ENCODE measurements at places on chromosomes 1 and 21.

- DNase-seq, result no peak
Measured at GRCh38 chr1:200872446-200873115, at the start of gene GPR25. GPR25 (plus strand) TSS chr1:200872981; CDS start chr1:200873038, 57 bp downstream.

DNA sequence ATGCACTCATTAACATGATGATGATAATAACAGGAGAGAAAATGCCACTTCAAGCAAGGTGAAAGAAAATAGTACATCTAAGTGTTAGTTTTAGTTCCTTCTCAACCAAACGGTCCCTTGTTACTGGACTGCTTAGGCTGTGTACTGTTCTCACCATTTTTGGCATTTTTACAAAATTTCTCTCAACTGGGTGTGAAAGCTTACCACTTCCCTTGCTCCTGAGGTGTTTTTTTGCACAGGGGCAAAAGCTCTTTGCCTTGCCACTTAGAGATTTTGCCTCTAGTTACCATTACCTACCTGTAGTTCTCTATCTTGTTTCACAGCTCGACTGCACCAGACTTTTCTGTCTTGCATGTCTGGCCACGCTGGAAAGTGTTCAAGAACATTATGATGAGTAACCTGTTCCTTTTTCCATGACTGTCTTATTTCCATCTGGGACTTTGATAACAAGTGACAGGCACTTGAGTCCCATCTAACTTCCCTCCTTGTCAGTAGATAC lies 10.7 kb downstream of the NEK7 start:
- DNase-seq, result no peak

DNA sequence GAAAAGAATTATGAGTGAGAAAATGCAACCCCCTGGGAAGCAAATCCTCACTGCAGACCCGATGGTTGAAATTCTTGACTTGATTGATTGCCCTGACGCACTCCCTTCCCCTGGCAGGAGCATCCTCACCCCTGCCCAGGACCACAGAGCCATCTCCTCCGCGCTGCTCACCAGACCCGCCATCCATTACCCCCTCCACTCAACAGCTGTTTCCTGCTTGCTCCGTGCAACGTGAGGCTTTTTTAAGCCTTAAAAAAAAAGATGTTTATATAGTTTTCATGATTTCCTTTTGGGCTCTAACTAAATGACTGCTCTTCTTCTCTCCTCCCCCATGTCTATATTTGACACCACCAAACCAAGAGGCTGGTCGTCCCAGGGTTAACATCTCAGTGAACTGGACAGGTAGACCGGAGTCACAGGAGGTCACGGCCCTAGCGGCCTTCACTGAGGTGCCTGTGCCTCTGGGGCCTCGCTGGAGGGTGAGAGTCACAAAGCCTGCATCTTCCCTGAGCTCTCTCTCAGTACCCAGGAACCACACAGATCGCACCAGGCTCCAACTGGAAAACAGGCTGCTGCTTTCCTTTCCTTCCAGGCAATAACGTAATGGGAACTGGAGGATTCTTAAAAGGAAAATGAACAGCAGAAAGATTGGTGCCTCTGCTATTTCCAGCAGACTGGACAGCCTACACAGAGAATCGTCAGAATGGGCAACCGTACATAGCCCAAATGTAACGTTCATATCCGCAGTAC lies 49.8 kb downstream of the ZBTB18 start:
- DNase-seq, result no peak

- no peak for DNase-seq
Measured at GRCh38 chr1:224106568-224107281, 7.2 kb upstream of the FBXO28 start.

GRCh38 chr1:91781901-91782622 lies 103.9 kb downstream of the TGFBR3 start:
- no peak for DNase-seq

GRCh38 chr1:151542710-151543129 lies 2.6 kb downstream of the TUFT1 start:
- no peak for DNase-seq

DNA sequence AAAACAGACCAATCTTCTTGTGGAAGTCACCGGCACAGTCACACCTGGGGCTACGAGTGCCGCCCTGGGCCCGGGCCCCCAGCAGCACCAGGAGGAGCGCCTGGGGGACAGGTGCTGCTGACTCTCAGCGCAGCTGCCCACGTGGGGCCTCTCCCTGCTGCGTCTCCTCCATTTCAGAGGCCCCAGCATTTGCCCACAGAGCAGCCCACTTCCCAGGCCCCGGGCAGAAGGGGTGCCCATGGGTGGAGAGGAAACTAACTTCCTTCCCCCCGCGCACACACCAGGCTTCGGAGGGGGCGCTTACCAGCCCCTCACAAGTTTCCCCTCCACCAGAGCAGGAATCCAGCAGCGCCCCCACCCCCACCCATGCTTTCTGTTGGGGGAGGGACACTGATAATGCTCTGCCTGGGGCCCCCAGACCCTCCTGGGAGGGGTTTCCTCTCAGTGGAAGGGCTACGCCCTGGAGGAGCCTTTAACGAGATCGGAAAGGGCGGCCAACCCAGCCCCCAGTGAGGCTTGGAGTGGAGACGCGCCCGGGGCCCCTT lies 440 bp downstream of the TNFRSF25 start:
- DNase-seq, result peak; percentile 21

DNA sequence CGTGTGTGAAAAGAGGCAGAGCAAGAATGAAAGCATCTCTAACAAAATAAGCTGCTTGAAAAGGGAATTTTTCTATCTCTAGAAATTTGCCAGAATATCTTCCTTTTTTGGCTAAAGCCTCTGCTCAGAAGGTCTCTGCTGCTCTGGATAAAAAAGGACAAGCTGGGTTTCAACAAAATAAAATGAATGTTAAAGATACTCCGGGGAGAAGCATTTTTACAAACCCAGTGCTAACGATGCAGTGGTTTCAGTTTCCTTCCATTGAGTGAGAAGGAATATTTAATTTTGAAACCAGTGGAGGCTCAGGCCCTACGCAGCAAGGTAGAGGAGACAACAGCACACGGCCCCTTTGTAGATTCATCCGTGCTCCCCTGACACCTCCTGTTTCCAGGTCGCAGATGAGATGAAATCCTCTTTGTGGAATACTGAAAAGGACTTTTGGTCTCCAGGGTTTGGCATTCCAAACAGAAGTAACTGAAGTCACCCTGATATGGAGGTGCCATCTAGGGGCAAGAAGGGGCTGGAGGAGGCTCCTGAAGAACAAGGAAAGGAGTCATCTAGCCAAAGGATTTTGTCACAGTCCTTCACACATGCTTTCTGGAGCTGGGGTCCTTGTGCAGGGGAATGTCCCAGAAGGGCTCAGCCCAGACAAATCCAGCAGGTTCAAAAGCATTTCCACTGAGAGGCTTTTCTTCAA lies 65.7 kb upstream of the SYT6 start:
- no peak for DNase-seq

DNA sequence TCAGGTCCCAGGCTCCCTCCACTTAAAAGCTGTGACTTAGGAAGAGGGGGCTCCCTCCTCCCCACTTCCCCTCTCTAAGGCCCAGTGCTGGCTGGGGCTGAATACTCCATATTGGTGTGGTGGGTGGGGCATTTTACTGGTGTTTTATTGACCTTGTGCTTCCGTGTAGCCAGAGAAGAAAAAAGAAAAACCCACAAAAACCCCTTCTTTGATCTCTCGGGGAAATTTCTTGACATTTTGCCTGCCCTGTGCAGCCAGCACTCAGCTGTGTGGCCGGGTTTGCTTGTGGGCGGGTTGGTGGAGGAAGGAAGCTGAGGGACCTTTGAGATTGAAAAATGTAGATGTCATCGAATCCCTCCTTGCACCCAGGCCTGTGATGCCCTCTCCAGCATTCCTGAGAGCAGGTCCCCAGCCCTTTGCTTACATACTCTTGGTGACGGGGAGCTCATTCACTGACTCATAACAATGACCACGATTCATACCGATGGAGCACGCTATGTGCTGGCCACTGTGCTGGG lies 24.8 kb downstream of the TNFRSF8 start:
- no peak for DNase-seq

DNA sequence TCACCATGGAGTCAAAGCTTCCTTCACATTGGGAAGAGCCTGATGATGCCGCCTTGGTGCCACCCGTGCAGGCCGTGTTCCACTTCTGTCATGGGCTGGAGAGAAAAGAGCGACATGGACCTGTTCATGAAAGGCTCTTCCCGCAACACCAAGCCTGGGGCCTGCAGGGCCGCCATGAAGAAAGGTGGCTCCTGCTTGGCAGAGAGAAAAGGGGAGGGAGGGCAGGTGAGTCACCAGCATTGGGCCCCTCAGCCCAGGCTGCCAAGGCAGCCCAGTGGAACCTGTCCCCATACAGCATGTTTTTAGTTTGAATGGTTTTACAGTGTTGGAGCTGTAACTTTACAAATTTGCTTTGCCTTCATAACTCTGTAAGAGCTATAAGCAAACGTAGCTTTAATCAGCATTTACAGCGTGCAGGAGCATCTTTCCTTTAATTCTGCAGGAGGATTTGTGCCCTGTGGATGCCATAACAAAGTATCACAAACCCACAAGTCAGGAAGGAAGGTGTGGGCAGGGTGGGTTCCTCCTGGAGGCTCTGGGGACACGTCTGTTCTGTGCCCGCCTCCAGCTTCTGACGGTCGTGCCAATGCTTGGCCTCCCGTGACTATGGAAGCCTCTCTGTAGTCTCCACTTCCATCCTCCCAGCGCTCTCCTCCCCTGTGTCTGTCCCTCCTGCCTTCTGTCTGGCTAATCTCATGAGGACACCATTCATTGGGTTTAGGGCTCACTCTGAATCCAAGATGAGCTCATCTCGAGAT lies 49.1 kb downstream of the RIPK4 start:
- no peak for DNase-seq

DNA sequence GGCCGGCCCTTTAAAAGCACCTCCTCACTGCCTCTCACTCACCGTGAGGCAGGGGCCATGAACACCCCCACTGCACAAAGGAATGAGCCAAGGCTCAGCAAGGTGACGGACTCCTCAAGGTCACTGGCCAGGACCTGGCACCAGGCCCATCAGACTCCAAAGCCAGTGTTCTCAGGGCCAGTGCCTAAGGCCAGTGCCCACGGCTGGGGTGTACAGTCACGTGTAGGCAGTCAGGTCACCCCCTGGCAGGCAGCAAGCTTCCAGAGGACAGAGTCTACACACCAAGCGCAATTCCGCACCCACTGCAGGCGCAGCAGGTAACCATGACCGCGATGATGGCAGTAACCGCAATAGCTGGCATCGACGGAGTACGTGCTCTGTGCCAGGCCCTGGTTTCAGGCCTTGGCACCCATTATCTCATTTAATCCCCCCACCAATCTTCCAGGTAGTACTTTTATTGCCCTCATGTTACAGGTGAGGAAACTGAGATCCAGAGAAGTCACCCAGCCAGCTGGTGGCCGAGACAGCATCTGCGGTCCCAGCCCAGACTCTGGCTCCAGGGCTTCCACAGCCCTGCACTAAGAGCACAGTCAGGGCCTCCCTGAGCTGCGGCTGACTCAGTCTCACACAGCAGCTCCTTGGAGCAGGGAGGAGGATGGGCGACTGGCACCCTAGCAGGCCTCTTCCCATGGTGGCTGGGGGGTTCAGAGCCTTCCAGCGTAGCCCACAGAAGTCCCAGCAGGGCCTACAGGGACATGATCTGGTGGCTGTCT lies 27.0 kb downstream of the RAP1GAP start:
- no peak for DNase-seq

- peak; percentile 78 for DNase-seq
Measured at GRCh38 chr1:227542153-227543120, 20.9 kb upstream of the ZNF678 start.

GRCh38 chr1:119420638-119421037 lies 5.7 kb downstream of the HSD3B2 start:
- DNase-seq, result no peak

DNA sequence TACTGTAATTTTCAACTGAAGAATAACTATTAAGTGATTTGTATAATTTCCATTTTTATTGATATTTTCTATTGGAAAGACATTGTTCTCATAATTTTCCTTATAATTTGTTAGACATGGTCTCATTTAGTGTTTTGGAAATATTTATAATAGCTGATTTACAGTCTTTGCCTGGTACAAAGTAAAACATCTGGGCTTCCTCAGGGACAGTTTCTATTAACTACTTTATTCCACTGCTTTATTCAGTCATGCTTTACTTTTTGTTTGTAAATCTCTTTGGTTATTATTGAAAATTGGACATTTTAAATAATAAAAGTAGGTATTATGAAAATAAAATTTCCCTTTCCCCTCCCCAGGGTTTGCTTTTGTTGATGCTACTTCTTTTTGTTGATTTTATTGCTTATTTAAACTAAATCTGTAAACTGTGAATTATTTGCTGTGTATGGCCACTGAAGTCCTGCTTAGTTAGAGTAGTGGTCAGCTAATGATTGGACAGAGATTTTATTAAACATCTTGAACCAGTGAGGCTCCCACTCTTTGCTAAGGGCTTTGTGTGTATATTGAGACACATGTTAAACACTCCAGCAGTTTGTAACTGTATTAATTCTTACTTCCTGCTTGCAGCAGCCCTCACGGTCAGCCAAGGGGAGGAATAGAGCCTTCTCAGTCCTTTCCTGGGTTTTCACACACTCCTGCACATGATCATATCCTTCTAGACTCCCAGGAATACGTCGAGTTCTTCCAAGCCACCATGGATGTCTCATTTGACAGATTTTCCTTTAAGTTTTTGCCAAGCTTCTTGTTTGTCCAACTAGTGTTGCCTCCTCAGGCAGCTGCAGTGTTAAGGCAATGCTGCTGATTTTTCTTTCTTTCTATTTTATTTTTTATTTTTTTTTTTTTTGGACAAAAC lies 994.6 kb upstream of the PRMT6 start:
- no peak for DNase-seq

DNA sequence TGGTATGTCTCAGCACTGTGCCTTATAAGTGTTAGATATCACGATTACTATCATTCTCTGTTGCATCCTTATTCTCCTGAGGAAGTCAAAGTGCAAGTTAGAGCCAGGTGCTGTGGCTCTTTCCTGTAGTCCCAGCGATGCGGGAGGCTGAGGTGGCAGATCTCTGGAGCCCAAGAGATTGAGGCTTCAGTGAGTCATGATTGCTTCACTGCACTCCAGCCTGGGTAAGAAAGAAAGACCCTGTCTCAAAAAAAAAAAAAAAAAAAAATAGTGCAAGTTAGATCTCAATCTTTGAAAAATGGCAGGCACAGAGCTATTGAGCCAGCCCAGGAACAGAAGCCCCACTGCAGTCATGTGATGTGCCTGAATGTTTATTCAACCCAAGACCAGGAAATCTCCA lies 147.8 kb upstream of the POGK start:
- DNase-seq, result no peak

- no peak for DNase-seq
Measured at GRCh38 chr1:192167911-192168700, 9.8 kb downstream of the RGS18 start.

DNA sequence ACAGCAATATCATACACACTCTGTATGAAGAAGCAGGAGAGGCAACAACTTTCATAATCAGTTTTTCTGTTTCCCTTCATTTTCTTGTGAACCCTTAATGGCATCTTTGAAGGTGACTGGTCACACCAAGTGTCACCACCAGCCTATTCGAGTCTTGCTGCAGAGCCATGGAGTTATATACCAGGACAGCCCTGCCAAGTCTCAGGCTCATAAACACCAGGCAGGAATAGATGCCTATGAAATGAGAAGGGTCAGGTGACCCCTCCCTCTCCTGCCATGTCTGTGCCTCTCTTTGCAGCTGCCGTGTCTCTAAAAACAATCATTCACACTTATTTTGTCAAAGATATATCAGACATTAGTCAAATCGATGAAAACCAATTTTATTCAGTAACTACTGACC lies 28.0 kb downstream of the NECAP2 start:
- no peak for DNase-seq

GRCh38 chr1:23384312-23385058 lies 14.8 kb upstream of the ZNF436 start:
- no peak for DNase-seq

- peak; percentile 23 for DNase-seq
Measured at GRCh38 chr1:159076438-159077119, at the start of gene AIM2. AIM2 (minus strand) TSS chr1:159076766; CDS start chr1:159073499, 3,267 bp downstream.

- DNase-seq, result no peak
Measured at GRCh38 chr21:41080485-41081121, 87.4 kb upstream of the BACE2 start.

All from activated CD4-positive, CD25-positive, alpha-beta regulatory T cell (primary cell).